Stimulated activated CD4-positive, alpha-beta T cell treated with anti-CD3 and anti-CD28 coated beads, Interleukin-15, amount 100 ng/mL, for 48 hours (primary cell): ENCODE measurements at places on chromosomes 6 and 20.

DNA sequence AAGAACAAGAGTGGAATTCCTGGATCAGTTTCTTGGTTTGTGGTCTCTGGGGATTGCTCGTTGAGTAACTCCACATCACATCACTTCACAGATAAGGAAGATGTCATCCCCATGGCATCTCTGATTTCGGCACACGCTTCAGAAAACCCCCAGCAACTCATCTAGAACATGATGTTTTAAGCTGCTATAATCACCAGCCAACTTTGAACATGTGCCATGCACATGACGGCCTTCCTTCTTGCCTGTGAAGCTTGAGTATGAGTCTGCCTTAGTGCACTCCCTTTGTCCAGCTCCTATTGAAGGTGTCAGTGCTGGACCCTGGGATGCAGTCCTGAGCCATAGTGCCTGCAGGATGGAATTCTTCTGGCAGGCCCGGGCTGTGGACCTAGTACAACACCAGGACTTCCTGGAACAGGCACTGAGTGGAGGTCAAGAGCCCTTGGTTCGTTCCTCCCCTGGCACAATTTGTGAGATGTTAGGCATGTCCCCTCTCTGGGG, 231.5 kb upstream of the SUPT3H start:
- DNase-seq = no peak

- no peak for DNase-seq
Observed at GRCh38 chr6:97437087-97437486, 154.1 kb upstream of the MMS22L start.

GRCh38 chr6:40328386-40328985, 258.7 kb downstream of the LRFN2 start:
- DNase-seq = peak; percentile 30

DNA sequence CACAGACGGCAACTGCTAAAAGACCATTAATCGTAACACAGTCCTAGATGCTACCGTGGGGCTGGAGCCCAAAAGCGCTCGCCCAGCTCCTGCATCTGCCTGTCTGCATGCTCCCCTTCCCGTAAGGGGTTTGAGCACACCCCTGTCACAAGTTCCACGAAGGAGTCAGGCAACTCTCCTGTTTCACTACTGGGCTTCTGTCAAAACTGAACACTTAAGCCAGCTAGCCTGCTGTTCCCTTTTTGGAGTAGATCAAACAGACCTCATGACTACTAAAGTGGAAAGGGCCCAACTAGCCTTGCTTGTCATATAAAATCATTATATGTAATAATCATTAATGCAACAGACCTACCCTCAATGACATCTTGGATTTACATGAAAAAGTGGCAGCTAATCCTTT, 61.3 kb downstream of the TRMT11 start:
- no peak for DNase-seq

- DNase-seq = no peak
Observed at GRCh38 chr6:44431118-44431725, 43.7 kb downstream of the CDC5L start.

GRCh38 chr6:13274707-13275434, 53.5 kb downstream of the TBC1D7 start:
- DNase-seq = no peak

GRCh38 chr20:46118481-46119020, 437 bp downstream of the CD40 start:
- no peak for DNase-seq

DNA sequence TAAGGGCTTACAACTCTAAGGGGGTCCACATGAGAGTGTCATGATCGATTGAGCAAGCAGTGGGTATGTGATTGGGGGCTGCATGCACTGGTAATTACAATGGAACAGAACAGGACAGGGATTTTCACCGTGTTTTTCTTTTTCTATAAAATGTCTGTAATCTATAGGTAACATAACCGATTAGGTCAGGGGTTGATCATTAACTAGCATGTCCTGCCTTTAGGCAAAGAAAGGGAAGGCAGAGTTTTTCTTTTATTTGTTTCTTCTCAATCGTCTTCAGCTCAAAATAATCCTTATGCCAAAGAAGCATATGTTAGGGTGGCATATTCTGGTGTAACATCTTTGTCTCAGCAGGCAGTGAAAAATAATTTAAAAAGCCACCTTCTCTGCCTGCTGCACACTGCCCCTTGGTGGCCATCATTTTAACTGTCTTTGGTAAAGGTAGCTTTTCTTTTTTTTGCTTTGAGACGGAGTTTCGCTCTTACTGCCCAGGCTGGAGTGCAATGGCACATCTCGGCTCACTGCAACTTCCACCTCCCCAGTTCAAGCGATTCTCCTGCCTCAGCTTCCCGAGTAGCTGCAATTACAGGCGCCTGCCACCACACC, 9.7 kb upstream of the CEP43 start:
- DNase-seq = peak; percentile 6
